ENCODE measurements at places on chromosomes 4 and X.

DNA sequence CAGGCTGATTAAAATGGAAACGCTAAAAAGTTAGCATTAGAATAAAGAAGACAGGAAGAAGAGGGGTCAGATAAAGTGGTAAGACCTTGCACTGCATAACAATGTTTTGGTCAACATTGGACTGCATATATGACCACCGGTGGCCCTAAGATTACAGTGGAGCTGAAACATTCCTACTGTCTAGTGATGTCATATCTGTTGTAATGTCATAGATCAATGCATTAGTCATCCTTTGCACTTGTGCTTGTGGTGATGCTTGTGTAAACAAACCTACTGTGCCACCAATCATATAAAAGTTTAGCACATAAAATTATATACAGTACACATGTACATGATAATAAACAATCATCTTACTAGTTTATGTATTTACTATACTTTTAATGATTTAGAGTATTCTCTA, 73.0 kb downstream of the TMEM165 start:
- no peak for DNase-seq

- no peak for DNase-seq
These were observed 14.8 kb upstream of the ADGRG2 start for GRCh38 chrX:19137067-19137466.

- DNase-seq: no peak
These were observed 137.9 kb upstream of the ZXDB start for GRCh38 chrX:57453901-57454300.

GRCh38 chr4:183403486-183403885, 41.0 kb upstream of the CDKN2AIP start:
- no peak for DNase-seq

DNA sequence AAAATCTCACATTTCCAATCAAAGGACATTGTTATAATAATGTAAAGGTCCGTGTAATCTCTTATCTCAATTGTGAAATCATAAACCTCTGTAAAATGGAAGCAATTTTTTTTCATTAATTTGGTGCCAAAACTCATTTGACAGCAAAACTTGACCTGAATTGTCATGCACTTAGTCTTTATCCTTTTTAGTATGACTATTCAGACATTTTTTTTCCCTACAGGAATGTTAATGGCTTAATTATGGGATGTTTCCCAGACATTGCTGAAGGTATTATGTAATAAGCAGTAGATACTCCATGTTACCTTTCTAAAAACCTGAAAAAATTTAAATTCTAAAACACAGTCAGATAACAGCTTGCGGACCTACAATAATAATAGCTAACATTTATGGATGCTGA, 228.9 kb downstream of the LHFPL1 start:
- no peak for DNase-seq

DNA sequence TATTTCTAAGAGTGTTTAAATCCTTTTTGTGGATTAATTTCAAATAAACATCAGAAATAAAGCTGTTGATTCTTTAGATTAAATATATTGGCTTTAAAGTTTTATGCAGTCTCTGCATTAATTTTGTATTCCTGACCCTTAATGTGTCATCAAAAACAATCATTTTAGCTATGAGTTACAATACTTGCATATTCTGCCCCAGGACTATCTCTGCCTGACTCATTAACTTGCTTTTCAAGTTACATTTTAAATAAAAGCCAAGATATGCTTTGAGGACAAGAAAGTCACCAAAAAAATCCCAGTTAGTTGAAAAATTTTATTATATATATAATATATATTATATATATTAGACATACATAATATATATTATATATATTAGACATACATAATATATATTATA, 208.7 kb downstream of the ADGRL3 start:
- no peak for DNase-seq

- DNase-seq: no peak
These were observed 170.3 kb downstream of the RAB28 start for GRCh38 chr4:13313856-13314255.

- DNase-seq: no peak
These were observed 443.0 kb downstream of the GPM6A start for GRCh38 chr4:175369087-175369486.

Measured in CD14-positive monocyte (primary cell).